ENCODE measurements at places on chromosomes 5 and 9. TPM values are rescaled to one million over a fixed set of nuclear protein-coding genes. Genes with fewer than 3 reads are reported as not detected.

Gene ZNF608
- total RNA-seq: 11.5 TPM

Gene CCDC187
- total RNA-seq: under 0.01 TPM

Gene IGFBPL1
- total RNA-seq: not detected

Gene NR6A1
- total RNA-seq: 0.39 TPM

Gene OR1Q1
- not detected for total RNA-seq
